ENCODE measurements at places on chromosomes 12 and 14.
A peak's percentile ranks its signal among the peaks of the same experiment; 100 is the strongest.

- peak; percentile 93 for DNase-seq
These were observed 135.7 kb downstream of the PPM1H start for GRCh38 chr12:62799126-62799736.

DNA sequence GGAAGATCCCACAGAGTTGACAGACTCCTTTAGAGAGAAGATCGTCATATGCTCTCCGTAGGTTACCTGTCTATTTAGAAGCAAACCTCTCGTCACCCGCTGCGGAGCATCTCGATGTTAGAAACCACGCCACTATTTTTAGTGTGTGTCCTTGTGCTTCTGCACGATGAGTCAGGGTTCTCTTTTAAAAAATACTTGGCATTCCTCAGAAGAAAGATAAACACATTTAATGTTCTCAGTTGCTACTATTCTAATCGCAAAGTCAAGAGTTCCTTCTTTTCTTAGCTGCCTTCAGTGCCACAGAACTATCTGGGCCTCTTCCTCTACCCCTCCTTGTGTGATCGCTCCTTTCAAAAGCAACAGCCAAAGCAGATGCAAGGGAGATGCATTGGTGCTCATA, 192.4 kb downstream of the PELI2 start:
- peak; percentile 10 for DNase-seq

- DNase-seq = no peak
These were observed 58.6 kb downstream of the KCNA5 start for GRCh38 chr12:5102261-5102789.

GRCh38 chr14:40386433-40386832, 954.2 kb upstream of the FBXO33 start:
- DNase-seq = no peak

DNA sequence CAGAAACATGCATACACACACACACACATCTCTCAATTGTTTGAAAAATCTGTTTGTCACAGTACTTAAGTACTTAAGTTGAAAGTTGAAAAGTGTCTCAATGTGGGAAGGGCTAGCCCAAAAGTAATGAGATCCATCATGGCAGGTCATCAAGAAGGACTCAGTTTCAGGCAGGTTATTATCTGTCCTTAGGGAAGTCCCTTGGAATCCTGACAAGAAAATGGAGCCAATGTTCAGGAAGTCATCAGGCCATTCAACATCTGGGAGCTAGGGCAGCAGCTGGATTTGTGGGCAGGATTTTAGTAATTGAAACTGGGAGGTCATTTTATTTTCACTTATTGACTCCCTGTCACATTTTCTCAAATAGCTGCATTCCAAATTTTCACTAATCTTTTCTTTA, 56.0 kb downstream of the MSRB3 start:
- no peak for DNase-seq

- no peak for DNase-seq
These were observed 153.7 kb downstream of the AACS start for GRCh38 chr12:125218952-125219351.

DNA sequence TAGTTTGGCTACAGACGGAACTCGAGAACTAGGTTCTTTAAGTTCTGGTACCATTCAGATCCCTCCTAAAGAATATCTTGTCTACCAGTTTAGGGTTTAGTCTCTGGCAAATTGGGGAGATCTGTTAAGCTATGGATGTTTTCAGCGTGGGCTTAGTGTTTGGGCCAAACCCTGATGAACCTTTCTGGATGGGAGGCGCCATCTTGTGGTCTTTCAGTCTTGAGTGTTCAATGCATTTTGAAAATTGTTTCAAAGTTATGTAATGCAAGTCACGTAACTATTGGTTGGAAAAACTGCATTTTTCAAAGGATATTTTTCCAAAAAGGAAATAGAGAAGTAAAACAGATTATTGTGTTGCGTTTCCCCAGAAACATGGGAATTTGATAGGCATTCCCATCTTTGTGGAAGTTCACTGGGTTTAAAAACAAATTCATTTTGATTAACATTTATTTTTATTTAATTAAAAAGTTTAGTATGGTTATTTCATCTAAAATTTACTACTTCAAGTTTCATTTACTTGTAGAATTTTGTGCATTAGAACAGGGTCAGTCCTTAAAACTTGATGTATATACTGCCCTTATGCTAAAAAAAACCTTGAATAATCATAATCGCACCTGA, 169.0 kb downstream of the PRIMA1 start:
- peak; percentile 69 for DNase-seq

DNA sequence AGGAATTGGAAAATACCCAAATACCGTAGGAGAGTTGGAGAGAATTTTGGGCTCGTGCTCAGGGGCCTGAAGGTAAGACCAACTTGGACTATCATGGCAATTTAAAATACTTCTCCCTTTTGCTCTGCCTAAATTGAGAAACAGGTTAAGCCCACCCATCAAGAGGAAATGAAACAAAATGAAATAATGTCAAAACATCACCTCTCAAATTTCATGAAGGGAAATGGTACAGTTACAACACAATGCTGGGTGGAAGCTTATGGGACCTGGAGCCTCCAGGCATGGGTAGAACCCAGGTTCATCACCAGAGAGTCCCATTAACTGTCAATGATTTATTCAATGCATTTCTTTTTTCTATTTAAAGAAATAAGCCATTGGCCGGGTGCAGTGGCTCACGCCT, 33.7 kb downstream of the FOS start:
- no peak for DNase-seq

GRCh38 chr12:119742700-119743099, 74.8 kb downstream of the PRKAB1 start:
- DNase-seq = no peak

- DNase-seq = no peak
These were observed 373.2 kb downstream of the BTG1 start for GRCh38 chr12:91772411-91772810.

DNA sequence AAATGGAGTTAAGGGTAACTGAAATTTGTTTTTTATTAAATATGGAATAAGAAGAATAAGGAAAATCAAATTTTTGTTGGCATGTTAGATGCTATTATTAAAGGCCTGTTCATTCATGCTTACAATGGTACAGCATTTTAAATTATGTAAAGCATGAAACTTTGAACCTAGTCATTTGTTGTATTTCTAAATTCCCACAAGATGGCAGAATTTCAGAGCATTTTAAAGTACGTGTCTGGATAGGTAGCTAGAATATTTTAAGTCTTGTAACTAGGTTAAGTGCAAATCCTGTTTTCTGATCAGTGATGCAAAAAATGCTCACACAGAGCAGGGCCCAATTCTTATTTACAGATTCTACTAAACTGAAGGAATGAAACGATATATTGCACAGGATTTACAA, 585.6 kb upstream of the MIS18BP1 start:
- peak; percentile 22 for DNase-seq

GRCh38 chr12:31479516-31480210, 111.3 kb downstream of the DENND5B start:
- no peak for DNase-seq

DNA sequence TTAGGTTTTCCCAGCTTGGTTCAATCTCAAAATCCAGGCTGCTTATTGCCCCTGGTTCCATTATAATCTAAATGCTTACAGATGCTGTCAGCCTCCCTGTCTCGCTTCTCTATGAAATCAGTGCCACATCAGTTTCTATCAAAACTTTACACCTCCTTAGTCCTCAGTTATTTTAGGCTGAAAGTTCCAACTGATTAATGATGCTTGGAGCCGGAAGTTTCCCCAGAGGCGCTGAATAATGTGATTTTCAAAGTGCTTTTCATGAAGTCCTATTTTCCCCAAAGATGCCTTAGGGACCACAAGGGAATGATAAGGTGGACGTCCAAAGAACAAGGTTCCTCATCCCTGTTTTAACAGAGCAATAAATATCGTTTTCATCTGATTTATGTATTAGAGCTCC, 262.4 kb upstream of the RMST start:
- no peak for DNase-seq

DNA sequence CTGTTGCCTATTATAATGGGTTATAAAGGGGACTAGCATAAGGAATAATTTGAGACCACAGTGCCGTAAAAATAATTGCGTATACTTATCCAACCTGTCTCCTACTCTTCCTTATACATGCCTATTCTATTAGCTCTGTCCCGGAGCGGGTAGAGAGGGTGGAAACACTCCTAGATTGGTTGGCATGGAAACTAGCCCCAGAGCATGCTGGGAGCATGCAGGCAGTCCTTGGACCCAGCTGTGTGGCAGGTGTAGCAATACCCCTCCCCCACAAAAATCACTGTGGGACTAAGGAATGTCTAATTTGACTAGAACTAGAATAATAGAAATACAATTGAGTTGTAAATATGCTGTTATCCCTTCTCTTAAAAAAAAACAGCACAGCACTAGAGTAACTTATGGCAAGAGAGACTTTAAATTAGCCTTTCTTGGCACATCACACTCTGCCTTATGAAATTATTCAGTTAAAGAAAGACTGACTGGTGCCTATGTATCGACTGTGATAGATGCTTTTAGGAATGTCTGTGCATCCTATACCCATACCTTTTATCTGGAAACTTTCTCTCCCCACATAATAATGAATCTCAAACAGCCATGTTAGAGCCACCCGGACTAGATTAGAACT, 244.0 kb upstream of the DAAM1 start:
- DNase-seq = peak; percentile 45

DNA sequence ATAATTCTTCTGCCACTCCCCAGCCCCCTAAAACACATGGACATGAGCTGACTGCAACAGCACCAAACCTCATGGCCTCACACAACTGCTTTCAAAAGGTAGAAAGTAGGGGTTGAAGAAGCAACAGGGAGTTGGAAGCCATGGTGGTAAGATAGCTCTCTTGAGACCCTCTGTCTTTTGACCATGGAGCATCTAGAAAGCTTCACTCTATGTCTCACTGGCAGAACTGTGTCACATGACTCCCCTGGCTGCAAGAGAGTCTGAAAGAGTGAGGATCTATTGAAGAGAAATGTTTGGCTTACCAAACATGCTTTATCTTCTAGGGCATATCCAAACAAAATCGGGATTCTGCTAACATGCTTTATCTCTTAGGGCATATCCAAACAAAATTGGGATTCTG, 142.9 kb upstream of the WSCD2 start:
- DNase-seq = no peak

DNA sequence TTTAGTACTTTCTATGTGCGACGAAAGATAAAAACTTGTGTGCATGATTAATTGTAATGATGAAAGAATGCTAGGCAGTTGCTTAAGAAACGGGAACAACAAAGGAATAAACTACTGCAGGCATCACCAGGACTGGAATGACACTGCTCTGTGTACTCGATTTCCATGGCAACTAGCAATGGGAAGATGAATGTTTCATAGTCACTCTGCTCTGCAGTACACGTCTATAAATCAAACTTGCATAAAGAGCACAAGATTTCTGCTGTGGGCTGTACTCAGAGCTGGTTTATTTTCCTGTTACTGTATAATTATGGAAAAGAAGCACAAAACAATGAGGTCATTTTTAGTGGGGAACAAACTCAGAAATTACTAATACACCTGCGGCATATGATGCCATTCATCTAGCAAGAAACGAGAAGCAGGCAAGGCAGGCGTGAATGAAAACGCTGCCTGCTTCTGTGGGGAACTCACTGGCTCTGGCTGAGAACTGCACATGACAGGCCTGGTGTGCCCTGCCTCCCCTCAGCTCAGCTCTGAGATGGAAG, 41.8 kb downstream of the EFCAB11 start:
- DNase-seq = peak; percentile 75

- no peak for DNase-seq
These were observed 7.9 kb downstream of the LTBP2 start for GRCh38 chr14:74604157-74604556.

DNA sequence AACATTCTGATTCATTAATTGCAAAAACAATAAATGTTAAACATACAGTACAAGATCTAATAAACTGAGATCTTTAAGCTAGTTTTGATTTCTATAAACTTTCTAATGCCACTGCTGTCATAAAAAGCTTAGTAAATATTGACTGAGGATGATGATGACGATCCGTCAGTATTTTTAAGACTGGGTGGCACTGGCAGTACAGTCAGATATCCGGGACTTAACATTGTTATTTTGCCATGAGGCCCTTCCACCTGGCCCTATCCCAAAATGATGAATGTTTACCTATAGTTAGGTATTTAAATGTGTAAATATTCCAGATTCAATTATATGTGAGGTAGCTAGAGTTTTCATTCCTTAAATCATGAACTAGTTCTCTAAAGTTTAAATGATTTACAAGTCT, 158.5 kb downstream of the FOXA1 start:
- DNase-seq = no peak

- DNase-seq = no peak
These were observed 171.7 kb downstream of the SLC5A8 start for GRCh38 chr12:101038289-101038871.

- no peak for DNase-seq
These were observed 15.1 kb downstream of the SUDS3 start for GRCh38 chr12:118391424-118391823.

GRCh38 chr12:78060186-78060585, 229.5 kb downstream of the NAV3 start:
- no peak for DNase-seq

GRCh38 chr12:69501154-69501895, 31.1 kb downstream of the FRS2 start:
- no peak for DNase-seq

DNA sequence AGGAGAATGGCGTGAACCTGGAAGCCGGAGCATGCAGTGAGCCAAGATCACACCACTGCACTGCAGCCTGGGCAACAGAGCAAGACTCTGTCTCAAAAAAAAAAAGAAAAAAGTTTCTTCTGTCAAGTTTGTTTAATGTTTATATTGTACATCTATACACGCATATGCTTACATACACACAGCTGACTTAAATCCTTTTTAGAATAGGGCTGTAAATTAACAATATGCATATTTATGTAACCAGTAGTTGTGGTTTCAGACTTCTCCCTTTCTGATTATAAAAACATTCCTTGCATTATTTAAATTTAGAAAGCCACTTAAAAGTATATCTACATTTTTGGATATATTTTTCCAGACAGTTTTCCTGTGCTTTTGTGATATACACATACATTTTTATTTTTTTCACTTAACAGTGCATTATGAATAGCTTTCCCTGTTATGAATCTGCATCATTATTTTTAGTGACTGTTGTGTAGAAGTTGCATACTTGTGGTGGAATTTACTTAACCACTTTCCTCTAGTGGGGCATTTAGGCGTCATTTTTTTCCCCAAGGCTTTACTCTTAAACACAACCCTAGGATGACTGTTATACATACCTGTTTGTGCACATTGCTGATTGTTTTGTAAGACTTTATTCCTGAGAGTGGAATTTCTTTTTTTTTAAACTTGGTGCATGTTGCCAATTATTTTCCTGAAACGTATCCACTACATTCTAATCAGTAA, 29.4 kb downstream of the POLR3B start:
- DNase-seq = no peak

DNA sequence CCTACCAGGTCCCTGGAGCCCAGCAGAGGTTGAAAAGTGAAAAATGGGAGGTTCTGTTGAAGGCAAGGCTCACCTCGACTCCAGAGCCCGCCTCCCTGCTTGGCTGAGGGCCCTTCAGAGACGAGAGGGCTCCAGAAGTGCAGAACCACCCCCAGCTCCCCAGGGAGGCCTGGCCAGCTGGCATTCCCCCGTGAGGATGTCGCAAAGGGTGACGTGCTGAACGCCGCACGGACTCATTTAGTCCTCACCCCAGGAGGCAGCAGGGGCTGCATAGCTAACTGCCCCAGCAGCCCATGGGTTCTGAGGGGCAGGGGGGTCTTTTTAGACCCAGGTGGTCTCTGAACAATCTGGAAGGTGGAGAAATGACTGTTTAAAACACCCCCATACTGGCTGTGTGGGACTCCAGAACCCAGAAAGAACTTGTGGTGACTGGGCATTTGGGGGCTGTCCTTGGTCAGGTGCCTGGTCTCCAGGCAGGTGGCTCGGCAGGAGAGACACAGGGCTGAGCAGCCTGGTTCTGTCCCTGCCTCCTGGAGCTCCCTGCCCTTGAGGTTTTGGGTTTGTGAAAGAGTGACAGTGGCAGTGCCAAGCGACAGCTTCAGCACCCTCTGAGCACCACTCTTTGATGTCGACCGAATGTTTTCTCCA, 32.0 kb downstream of the ANAPC7 start:
- DNase-seq = no peak
